ENCODE measurements at places on chromosomes 2 and 18. TPM values are rescaled to one million over a fixed set of nuclear protein-coding genes. Genes with fewer than 3 reads are reported as not detected.
A peak's percentile ranks its signal among the peaks of the same experiment; 100 is the strongest.

GRCh38 chr2:6994536-6995128, 77.4 kb downstream of the RNF144A start:
- DNase-seq, result no peak

- DNase-seq, result no peak
Measured at GRCh38 chr2:164046040-164046439, 310.2 kb upstream of the FIGN start.

DNA sequence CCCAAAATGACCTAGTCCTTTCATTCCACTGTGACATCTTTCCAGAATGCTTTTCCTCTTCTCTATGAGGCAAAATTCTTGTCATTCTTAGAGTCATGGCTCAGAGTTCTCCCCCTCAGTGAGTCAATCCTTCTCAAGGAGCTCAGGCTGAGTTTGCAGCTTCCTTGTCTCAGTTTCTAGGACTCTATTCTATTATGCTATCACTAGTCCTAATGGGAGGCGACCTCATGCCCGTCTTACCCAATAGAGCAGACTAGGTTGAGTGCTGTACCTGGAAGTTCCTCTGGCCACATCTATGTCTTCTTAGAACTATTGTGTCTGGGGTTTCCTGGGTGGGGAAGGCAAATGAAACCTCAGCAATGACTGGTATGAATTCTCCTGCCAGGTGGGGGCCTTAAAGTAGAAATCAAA, 51.5 kb downstream of the HAUS1 start:
- DNase-seq, result peak; percentile 89

DNA sequence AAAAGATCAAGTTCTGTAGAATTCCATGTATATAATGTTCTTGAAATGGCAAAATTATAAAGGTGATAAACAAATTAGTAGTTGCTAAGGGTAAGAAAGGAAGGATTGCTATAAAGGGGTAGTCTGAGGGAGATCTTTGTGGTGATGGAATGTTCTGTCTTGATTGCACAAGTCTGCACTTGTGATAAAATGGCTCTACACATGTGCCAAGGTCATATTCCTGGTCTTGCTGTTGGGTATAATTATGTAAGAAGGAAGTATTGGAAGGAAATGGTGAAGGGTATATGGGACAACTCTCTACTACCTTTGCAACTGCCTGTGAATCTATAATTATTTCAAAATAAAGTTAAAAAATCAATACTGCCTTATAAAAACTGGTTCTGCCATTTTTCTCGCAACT, 15.3 kb downstream of the SGPP2 start:
- no peak for DNase-seq

- no peak for DNase-seq
Measured at GRCh38 chr2:72112401-72112800, 35.3 kb downstream of the CYP26B1 start.

GRCh38 chr2:161414042-161415033, 1.8 kb upstream of the TBR1 start:
- peak; percentile 67 for DNase-seq

DNA sequence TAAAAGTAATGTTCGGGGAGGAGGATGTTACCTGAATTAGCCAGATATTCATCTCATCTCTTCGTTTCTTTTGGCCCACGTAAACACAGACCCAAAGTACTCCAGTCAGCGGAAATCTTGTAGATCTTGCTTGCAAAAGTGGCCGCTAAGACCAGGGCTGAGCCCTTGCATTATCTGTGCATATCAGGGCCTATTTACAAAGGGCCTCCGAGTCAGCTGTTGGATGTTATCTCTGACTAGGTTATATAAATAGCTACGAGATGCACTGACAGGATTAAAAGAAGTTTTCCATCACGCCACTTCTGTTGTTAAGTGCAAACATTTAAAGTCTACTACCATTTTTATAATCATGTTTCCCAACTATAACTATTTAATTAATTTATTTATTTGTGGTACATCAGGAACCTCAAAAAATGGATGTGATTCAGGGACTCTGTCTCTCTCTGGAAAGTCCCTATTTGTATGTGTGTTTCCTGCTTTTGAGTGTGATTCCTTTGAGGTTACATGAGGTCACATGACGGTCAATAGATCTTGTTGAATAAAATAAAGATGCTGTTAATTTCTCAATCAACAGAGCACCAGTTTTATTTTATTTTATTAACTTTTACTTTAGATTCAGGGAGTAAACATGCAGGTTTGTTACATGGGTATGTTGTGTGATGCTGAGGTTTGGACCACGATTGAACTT, 46.8 kb upstream of the MBOAT2 start:
- DNase-seq, result no peak

DNA sequence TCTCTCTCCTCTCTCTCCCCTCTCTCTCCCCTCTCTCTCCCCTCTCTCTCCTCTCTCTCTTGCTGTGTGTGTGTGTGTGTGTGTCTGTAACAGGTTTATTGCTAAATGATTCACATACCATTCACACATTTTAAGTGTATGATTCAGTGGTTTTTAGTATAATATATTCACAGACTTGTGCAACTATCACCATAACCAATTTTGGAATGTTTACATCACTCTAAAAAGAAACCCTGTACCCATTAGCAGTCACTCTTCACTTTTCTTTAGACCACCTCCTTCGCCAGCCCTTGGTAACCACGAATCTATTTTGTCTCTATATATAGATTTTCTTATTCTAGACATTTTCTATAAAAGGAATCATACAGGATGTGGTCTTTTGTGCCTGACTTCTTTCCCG, 11.4 kb downstream of the THNSL2 start:
- no peak for DNase-seq

DNA sequence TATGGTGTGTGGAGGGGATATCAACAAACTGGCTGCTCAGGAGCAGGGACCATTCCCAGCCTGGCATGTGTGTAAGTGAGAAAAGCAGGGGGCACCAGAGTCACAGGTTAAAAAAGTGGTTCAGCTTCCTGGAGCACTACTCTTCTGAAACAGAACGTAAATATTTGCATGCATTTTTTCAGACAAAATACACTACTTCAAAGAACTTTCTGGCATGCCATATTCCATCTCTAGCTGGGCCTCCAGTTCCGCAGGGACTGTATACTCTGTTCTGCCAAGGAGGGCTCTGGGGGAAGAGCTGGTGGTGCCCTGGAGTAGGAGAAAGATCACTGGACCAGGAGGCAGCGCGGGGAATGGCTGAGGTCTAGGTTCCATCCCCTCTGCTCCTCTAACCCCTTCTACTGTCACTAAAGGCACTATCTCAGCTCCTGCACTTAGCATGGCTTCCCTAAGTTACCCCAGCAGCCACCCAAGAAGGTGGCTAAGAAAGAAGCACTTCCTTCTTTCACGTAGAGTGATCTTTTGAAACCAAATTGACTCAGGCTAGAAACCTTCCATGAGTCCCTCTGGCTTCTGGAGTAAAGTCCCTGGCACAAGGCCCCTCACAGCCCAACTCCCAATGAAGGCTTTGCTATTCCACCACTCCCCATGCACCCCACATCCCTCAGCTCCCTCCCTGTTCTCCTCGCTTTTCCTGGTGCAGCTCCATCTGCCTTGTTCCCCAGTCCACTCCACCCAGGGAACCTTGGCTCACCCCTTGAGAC, 57.6 kb upstream of the CABLES1 start:
- peak; percentile 37 for DNase-seq

- DNase-seq, result no peak
Measured at GRCh38 chr2:205501826-205502225, 180.5 kb upstream of the NRP2 start.

GRCh38 chr2:240644171-240644651, 18.9 kb downstream of the GPR35 start:
- no peak for DNase-seq

DNA sequence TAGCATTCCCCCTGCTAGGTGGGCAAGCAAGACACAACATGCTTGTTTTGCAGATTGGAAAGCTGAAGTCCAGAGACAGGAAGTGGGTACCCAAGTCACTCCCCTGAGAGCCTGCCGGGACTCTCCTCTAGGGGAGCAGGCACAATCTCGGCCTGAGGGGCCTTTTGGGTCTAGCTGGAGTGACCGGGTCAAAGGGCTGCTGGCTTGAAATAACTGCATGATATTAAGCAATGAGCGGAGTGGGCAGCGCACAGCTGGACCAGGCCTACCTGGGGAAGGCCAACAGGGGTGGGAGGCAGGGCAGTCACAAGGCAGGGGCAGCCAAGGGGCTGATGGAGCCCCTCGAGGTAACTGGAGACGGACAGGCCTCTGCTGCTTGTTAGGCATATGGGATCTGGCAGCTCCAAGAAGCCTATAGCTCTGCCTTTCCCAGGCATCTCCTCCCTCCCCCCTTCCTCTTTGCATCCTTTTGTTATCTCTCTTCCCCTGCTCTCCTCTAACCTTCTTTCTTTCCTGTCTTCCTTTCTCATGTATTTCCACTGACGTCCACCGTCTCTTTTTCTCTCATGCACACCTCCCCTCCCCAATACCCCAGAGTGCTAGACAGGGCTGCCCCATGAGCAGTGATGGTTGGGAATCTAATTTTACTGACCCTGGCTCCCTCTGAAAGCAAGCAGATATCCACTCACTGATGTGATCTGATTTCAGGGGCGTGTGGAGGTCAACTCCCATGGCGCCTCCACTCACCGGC, 237.5 kb downstream of the LOXHD1 start:
- DNase-seq, result no peak

- DNase-seq, result no peak
Measured at GRCh38 chr2:230449901-230450467, 34.0 kb downstream of the SP100 start.

- no peak for DNase-seq
Measured at GRCh38 chr2:64303250-64303649, 150.7 kb upstream of the LGALSL start.

DNA sequence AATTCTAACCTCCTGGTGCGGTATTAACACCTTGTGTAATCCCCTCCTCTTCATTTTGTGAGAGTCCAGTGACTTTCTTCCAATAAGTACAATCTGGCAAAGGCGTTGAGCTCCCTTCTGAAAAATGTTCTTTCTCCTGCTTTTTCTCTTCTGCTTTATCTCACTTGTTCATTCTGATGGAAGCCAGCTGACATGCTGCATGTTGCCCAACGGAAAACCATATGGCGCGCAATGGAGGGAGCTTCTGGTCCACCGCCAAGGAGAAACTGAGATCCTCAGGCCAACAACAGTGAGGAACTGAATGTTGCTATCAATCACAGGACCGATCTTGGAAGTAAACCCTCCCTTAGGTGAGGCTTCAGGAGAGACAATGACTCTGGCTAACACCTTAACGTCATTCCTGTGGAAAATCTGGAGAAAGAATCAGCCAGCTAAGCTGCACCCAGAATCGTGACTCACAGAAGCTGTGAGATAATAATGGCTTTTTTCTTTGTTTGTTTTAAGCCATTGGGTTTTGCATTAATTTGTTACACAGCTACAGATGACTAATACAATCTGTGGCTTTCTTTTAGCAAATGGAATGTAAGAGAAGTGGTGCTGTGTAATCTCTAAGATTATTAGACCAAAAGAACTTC, 1323.9 kb upstream of the DDX18 start:
- no peak for DNase-seq

DNA sequence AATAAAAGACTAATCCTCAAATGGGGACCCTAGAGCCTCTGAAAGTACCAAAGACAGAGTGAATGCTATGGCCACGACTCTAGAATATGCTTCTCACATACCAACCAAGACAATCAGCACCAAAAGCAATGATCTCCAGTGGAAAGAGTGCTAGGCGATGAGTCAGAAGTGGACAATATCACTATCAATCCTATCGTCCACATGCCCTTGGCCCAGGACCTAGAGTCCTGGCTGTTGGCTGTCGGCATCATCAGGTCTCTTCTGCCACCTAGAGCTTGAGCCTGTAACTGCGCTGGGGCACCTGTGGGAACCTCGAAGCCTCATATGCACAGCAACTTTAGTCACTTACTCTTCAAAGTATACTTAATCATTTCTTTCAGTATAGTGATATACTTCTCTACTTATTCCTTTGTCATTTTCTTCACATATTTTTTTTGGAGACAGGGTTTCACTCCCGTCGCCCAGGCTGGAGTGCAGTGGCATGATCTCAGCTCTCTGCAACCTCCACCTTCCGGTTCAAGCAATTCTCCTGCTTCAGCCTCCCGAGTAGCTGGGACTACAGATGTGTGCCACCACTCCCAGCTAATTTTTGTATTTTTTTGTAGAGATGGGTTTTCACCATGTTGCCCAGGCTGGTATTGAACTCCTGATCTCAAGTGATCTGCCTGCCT, 29.7 kb downstream of the NOL10 start:
- peak; percentile 63 for DNase-seq

GRCh38 chr18:54883816-54884604, 55.7 kb downstream of the RAB27B start:
- DNase-seq, result no peak

- DNase-seq, result peak; percentile 41
Measured at GRCh38 chr2:79622508-79622907, 109.7 kb downstream of the CTNNA2 start.

- no peak for DNase-seq
Measured at GRCh38 chr2:227363756-227364155, 15.3 kb downstream of the TM4SF20 start.

BOLL gene
- not detected for total RNA-seq

ADNP2 gene
- 14.7 TPM for total RNA-seq

ANKRD29 gene
- not detected for total RNA-seq

RAB27B gene
- 0.88 TPM for total RNA-seq

ORMDL1 gene
- total RNA-seq, result 109 TPM

OBSL1 gene
- 53.1 TPM for total RNA-seq

AAK1 gene
- total RNA-seq, result 84.9 TPM

NDUFS1 gene
- total RNA-seq, result 178 TPM

PKP4 gene
- 61.0 TPM for total RNA-seq
